ENCODE measurements at places on chromosomes 2 and 18.

DNA sequence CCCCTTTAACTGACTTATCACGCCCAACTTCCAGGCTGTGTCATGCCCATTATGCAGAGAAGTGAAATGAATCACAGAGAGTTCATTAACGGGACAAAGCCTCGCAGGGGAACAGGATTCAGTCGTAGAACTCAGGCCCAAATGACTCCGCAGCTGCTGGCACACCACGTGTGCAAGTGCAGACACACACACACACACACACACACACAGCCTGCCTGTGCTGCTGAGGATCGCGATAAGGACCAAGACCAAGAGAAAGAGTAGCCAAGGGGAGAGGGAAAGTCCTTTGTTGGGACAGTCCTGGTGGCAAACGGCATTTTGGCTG is 90.0 kb upstream of the TAF1B start:
- DNase-seq = no peak

- no peak for DNase-seq
Observed at GRCh38 chr2:231530099-231531011, at the start of gene NMUR1. NMUR1 (minus strand) TSS chr2:231530445; CDS start chr2:231530361, 84 bp downstream.

DNA sequence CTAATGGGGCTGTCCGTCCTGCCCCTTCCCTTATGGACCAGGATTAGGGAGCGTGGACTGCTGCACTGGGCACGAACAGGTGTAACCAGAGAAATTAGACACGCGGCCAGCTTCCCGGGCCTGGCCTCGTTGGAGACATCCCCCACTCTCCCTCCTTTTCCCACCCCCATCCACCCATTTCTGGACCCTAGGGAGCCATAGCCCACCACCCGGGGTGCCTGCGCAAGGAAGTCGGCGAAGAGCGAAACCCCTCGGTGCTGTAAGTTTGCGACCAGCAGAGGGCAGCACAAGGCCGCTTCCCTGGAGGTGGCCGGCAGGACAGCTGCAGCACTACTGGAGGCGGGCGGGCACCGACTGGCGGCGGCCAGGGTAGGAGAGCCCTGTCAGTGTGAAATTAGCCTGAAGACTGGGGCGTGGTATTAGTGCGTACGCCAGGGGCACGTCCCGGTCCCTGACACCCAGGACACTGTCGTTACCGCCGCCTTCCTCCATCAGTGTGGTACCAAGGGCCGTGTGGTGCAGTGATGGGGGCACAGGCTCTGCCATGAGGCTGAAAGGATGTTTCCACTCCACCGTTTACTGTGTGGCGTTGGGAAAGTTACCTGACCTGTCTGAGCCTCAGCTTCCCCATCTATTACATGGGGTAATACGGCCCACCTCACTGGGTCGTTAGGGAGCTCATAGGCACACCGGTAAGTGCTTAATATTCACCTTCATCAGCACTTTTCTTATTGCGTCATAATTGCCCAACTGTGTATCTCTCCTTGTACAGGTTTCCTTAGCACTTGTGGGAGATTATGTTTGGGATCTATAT is 36.0 kb upstream of the CD207 start:
- DNase-seq = peak; percentile 72

DNA sequence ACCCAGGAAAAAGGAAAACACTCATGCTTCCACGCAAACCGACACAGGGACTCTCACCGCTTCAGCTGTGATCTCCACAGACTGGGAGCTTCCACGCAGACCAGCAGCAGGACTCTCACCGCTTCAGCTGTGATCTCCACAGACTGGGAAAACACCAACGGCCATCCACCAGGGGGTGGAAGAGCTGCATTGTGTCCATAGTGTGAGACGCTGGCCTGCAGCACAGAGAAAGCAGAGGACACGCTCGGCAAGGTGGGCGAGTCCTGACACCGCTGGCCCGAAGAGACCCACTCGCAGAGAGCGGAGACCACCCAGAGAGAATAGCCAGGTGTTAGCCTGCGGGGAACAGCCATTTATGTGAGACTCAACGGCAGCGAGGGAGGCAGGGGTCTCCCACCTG is 42.5 kb upstream of the NFATC1 start:
- DNase-seq = no peak

- no peak for DNase-seq
Observed at GRCh38 chr2:134123332-134123731, 130.5 kb upstream of the MGAT5 start.

GRCh38 chr18:22193466-22193865 is 24.1 kb downstream of the GATA6 start:
- no peak for DNase-seq

DNA sequence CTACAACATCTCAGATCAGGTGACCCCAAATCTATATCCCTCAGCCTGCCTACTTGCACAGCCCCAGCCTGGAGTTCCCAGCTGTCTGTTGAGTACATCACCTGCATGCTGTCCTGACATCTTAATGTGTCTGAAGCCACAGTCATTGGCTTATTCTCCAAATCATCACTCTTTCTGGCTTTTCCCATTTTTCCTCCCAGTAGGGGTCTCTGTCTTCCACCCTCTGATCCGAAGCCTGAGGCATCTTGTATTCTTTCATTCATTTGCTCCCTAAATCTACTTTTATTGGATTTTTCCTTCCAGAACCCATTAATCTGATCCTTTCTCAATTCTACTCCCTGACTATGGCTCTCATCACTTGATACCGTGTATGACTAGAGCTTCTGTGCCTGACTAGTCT is 332.9 kb upstream of the DCC start:
- no peak for DNase-seq

DNA sequence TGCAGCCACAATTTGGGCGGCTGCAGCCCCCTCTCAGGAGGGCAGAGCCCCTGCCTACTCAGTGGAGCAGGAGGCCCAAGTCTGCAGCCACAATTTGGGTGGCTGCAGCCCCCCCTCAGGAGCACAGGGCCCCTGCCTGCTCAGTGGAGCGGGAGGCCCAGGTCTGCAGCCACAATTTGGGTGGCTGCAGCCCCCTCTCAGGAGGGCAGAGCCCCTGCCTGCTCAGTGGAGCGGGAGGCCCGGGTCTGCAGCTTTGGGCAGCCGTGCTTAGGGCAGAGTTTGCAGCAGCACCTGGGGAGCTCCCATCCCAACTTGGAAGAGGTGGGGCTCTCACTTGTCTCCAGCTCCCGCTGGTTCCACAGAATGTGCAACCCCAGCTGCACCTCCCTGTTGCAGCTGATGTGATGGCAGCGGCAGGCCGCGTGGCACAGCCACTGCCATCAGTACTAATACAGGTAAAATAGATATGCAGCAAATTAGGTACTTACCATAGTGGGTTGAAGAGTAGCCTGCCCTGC is 99.4 kb downstream of the TWIST2 start:
- DNase-seq = no peak

DNA sequence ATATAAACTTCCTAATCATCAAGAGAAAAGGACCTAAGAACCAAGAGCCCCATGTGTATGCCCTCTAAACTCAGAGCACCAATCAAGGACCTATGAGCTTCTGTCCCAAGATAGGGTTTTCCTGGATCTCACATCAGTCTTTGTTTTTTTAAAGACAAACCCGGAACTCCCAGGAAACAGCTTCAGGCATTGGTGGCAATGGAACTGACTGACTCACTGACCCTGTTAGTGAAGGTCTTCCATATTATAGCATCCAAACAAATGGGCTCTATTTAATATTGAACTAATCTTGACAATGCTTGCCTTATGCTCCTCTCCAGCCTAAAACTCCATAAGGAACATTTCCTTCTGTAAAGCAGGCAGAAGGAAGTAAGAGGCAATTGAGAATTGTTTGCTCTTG is 63.5 kb upstream of the RPE start:
- DNase-seq = no peak

DNA sequence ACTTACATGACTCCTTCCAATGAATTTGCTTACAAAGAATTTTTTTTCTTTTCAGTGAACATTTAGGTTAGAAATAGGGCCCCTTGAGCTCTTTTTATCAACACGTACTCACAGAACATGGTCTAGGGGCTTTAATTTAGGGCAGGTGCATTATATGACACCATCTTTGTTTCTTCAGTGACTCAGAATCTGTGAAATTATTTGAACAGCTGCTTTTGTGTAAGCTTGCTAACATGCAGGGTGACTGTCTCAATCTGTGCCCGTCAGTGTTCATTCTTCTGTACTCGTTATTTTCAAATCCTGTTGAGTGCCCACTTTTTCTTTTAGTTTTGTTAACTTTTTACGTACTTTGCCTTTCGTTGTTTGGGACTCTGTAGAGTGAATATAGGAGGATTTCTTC is 52.8 kb upstream of the CABYR start:
- DNase-seq = no peak

GRCh38 chr2:128607911-128608506 is 289.3 kb upstream of the HS6ST1 start:
- no peak for DNase-seq

DNA sequence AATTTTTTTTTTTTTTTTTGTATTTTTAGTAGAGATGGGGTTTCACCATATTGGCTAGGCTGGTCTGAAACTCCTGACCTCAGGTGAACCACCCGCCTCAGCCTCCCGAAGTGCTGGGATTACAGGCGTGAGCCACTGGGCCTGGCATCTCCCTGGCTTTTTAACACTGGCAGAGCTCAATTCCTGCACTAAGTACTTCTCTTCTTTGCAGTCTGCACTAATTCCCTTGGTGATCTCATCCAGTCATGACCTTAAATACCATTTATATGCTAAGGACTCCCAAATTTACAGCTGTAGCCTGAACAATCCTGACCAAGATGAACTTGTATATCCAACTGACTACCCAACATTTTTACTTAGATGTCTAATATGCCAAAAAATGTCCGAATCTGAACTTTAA is 10.2 kb downstream of the PREPL start:
- no peak for DNase-seq

GRCh38 chr2:166238176-166238575 is 110.4 kb upstream of the SCN1A start:
- no peak for DNase-seq

DNA sequence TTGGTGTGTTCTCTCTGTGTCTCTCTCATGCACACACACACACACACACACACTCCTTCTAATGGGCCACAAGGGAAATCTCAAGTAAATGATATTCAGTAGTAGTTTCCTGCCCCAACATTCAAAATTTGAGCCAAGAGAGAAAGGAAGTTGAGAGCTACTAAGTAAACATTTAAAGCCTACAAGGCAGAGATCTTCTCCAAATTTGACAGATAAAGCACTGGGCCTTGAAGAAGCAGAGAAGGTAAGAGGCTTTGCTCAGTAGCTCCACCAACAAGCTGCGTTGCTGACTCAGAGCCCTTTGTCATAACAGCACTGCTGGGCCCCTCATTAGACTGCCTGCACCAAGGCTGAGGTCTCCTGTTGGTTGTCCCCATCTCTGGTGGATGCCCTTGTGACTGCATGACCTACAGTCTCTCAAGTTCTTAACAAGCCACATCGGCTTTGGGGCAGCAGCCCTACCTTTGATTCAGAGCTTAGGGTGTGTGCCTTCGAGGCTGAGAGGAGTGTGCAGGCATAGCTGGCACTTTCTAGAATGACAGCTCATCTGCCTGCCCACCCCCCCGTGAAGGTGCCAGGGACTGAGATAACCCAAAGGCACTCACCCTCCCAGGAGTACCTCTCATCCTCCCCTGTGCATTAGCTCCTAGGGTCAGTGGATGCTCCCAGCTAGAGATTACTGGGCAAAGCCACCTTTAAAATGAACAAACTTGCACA is 32.3 kb upstream of the NEB start:
- no peak for DNase-seq

DNA sequence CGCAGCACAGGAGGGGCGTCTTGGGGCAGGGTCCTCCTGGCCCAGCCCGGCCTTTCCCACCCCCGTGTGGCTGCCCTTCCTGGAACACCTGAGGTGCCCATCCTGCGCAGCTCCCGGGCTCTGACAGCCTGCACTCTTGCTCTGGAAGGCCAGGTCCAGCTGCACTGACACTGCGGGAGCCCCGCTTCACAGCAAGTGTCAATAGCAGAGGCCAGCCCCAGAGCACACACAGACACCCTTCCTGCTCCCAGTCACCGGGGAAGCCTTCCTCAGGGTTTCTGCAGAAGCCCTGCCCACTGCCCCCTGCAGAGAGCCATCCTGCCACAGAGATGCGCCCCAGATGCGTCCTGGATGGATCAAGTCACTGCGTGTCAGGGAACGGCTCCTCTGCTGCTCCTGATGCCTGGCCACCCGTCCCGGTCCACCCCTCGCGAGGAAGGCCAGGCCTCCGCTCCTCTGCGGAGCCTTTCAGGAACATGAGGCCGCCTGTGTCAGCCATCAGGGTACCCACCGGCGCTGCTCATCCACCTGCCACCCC is 519.2 kb upstream of the MYT1L start:
- no peak for DNase-seq

GRCh38 chr2:240647503-240648154 is 22.3 kb downstream of the GPR35 start:
- no peak for DNase-seq

GRCh38 chr2:3174626-3175567 is 202.7 kb downstream of the EIPR1 start:
- DNase-seq = no peak

GRCh38 chr2:180604077-180604476 is 376.3 kb upstream of the UBE2E3 start:
- DNase-seq = no peak

DNA sequence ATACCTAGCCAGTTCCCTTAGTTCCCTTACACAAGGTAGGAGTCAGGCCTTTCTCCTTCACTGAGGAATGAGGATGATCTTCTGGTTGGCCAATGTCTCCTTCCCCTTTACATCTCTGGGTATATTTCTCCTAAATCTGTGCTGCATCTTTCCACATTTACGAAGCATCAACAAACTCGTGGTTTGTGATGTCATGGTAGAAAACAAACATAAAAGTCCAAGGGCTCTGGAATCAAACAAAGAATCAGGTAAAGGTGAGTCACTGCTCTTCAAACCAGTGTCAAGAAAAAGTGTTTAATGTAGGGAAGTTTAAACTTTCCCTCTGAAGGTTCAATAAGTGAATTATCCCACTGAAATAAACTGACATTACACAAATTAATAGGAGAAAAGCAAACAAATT is 122.9 kb downstream of the METTL8 start:
- DNase-seq = no peak

- DNase-seq = no peak
Observed at GRCh38 chr2:153715218-153715850, 156.4 kb upstream of the GALNT13 start.

GRCh38 chr2:158676295-158676694 is 118.8 kb upstream of the DAPL1 start:
- no peak for DNase-seq

All from DND-41 (cell line).